ENCODE measurements at places on chromosomes 16 and 17.

- no peak for DNase-seq
Measured at GRCh38 chr16:75304521-75305363, 53.3 kb upstream of the BCAR1 start.

- no peak for DNase-seq
Measured at GRCh38 chr16:14109077-14109775, 38.1 kb downstream of the MRTFB start.

- no peak for DNase-seq
Measured at GRCh38 chr17:73690676-73691075, 46.4 kb upstream of the SDK2 start.

GRCh38 chr16:31452631-31453106 lies 6.6 kb upstream of the ARMC5 start:
- DNase-seq, result no peak

- no peak for DNase-seq
Measured at GRCh38 chr16:87374313-87374712, 9.3 kb downstream of the FBXO31 start.

GRCh38 chr16:9096416-9096952 lies 5.0 kb downstream of the HAPSTR1 start:
- DNase-seq, result no peak

- DNase-seq, result no peak
Measured at GRCh38 chr16:51290442-51291285, 139.6 kb upstream of the SALL1 start.
